ENCODE measurements at places on chromosomes 12 and 14.

GRCh38 chr14:104639885-104640548 lies 35.4 kb upstream of the TMEM179 start:
- DNase-seq, result peak; percentile 81

DNA sequence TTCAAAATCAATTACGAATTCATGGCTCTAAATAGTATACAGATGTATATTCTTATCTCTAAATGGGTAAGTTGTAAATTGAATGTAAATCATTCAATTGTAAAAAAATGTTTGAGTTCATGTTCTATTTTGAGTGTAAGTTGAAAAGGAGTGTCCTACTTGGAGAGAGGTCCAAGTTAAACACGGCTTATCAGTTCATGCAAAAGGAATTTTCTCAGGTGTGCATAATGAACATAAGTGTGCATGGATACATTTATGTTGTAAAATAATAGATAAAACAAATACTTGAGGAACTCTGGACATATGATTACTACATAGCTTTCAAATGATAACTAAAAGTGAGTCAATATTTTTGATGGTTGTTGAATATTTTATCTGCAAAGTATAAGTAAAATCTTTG lies 79.5 kb downstream of the PPFIA2 start:
- DNase-seq, result no peak

GRCh38 chr14:78446807-78447206 lies 276.6 kb downstream of the NRXN3 start:
- no peak for DNase-seq

DNA sequence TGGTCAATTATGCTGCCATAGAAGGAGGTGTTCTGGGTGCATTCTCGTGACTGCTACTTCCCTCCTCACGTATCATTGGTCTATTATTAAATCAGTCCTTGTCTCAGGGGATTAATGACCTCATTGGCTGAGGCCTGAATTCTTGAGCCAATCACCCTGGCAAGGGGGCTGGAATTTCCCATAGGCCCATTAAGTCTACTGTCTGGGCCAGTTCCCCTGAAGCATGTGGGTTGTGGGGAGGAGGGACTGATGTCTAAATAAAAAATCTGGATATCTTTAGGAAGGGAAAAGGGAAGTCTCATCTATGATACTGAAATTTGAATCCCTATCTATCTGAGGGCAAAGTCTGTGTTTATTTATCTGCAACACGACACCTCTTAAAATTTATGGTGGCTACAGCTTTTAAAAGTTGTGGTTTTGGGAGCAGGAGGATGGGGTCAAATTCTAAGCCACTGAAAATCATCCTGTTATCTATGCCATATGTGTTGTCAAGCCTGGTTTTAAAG lies 71.9 kb downstream of the DYRK2 start:
- DNase-seq, result no peak
